ENCODE measurements at places on chromosomes 6 and 20. TPM values are rescaled to one million over a fixed set of nuclear protein-coding genes. Genes with fewer than 3 reads are reported as not detected.

- no peak overlapping the region for H3K4me3 ChIP-seq
- no peak overlapping the region for H3K27ac ChIP-seq
- H3K4me1 ChIP-seq, result peaks cover 60% of the 10 kb centered on the region
- no peak for DNase-seq
- no peaks in the 10 kb centered on the region for H3K27me3 ChIP-seq
These were observed 38.0 kb upstream of the FAM83D start for GRCh38 chr20:38888059-38888831.

GRCh38 chr6:151832710-151833109, 25.2 kb downstream of the ESR1 start:
- no peaks in the 10 kb centered on the region for H3K36me3 ChIP-seq
- H3K27ac ChIP-seq, result no peak overlapping the region
- no peak for DNase-seq
- no peaks in the 10 kb centered on the region for H3K4me1 ChIP-seq

GRCh38 chr6:158780988-158781691, 38.0 kb downstream of the EZR start:
- no peak overlapping the region for H3K27ac ChIP-seq
- no peak overlapping the region for H3K4me3 ChIP-seq
- H3K27me3 ChIP-seq, result no peaks in the 10 kb centered on the region

DNA sequence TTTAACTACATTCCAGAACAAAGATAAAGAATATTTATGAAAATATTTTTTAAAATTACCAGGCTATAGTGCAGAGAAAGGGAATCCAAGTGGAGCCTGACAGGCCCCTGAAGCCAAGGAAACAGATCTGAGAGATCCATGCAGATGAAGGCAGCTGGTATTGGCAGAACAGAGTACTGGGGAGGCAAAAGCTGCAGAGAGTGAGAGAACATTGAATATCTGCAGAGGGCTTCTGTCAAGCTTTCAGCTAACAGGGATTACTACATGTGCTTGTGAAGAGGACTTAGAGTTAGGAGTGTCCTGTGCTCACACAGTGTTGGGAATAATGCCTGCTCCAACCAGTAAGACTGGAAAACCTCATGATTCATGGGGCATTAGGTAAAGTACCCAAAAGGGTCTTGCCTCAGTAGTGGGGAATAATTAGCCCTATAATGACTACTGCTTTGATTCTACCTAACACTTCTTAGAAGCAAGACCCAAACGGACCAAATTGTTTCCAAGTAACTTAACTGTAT, 657.2 kb downstream of the DHX35 start:
- no peaks in the 10 kb centered on the region for H3K36me3 ChIP-seq
- no peaks in the 10 kb centered on the region for H3K4me1 ChIP-seq
- no peak overlapping the region for H3K4me3 ChIP-seq

DNA sequence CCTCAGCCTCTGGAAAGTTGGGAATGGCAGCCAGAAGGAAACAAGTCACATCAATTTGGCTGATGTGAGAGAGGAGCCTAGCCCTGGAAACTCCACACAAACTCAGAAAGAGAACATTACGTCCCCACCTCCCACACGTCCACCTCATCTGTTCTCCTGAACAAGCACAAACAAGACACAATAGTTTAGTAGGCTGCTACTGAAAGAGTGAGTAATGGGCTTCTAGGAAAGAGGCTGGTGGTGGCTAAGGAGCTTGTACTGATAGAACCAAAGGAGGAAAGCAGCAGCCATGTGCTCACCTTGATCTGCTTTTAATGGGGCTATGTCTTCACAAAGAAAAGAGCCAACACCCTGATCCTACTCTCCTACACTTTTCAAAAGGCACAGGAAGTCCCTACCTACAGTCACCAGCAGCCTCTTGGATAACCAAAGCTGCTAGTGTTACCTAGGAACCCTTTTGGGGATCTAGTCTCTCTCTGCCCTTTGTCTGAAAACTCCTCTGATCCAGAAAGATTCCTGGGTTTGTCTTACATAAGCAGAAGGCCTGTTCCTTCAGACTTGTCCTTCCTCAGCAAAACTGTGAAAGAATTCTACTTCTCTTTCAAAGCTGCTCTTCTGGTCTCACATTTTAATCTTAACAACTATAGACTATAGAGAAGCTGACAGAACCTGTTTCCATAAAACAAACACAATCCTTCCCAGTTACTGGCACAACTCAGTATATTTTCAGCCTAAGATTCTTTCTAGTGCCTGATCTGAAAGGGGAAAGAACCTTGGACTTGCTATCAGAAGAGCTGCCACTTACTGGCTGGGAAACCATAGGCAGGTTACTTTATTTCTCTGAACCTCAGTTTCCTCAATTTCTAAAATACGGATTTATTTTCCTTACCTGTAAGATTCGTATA, 3.1 kb downstream of the PLAGL2 start:
- peaks cover 25% of the 10 kb centered on the region for H3K36me3 ChIP-seq
- no peak for DNase-seq
- H3K4me1 ChIP-seq, result peaks cover 35% of the 10 kb centered on the region
- H3K27me3 ChIP-seq, result no peaks in the 10 kb centered on the region
- no peak overlapping the region for H3K4me3 ChIP-seq
- H3K27ac ChIP-seq, result peak overlapping the region; percentile 25

DNA sequence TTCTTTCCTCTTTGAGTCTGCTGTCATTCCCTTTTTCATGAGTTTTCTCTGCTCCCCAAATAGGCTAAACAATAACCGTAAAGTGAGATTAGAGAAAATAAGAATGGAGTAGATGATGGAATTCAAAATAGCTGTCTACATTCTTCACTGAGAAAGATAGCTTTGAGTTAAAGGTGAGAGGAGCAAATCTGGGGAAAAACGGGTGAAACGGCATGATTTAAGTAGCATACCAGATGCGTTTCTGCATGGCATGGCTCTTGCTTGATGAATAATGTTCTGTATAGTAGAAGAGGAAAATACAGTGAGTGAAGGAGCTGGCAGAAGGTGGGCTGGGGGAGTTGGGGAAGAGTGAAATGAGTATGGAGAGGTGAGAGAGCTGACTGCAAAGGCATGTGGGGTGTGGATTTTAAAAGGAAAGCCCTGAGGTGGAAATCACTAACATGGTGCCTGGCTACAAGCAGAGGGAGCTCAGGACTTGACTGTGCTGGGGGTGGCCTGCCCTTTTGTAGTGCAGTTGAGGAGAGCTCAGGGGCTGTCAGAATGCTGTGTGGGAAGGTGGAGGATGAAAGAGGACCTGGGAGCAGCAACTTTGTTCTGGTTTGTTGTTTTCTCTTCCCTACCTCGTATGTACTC, 8.8 kb downstream of the BICRAL start:
- peak overlapping the region; percentile 13 for H3K27ac ChIP-seq
- peaks cover 2% of the 10 kb centered on the region for H3K36me3 ChIP-seq
- H3K4me1 ChIP-seq, result peaks cover 40% of the 10 kb centered on the region
- no peak for DNase-seq
- no peaks in the 10 kb centered on the region for H3K27me3 ChIP-seq
- no peak overlapping the region for H3K4me3 ChIP-seq

DNA sequence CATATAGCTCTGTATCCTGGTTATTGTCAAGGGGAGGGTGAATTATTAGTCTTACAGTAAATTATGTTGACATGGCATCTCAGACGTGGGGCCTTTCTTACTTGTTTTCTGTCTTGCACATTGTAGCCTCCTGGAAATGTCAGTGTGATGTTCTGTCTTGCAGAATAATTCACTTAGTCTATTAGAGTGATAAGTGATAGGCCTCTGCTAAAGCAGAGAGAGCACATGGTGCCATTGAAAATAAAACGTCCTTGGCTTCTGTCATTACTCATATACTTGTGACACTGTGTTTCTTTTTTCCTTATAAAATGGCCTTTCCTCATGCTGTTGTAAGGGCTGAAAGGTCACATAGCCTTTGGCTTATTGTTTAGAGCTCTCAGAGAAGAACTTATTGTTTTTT, 531.0 kb downstream of the EPM2A start:
- no peak for DNase-seq
- H3K27ac ChIP-seq, result no peak overlapping the region
- H3K36me3 ChIP-seq, result no peaks in the 10 kb centered on the region
- no peaks in the 10 kb centered on the region for H3K27me3 ChIP-seq
- no peaks in the 10 kb centered on the region for H3K4me1 ChIP-seq
- no peak overlapping the region for H3K4me3 ChIP-seq

GRCh38 chr20:52130406-52130805, 61.2 kb downstream of the ZFP64 start:
- no peaks in the 10 kb centered on the region for H3K27me3 ChIP-seq
- no peaks in the 10 kb centered on the region for H3K36me3 ChIP-seq
- DNase-seq, result no peak
- H3K27ac ChIP-seq, result no peak overlapping the region
- no peak overlapping the region for H3K4me3 ChIP-seq
- H3K4me1 ChIP-seq, result no peaks in the 10 kb centered on the region

DNA sequence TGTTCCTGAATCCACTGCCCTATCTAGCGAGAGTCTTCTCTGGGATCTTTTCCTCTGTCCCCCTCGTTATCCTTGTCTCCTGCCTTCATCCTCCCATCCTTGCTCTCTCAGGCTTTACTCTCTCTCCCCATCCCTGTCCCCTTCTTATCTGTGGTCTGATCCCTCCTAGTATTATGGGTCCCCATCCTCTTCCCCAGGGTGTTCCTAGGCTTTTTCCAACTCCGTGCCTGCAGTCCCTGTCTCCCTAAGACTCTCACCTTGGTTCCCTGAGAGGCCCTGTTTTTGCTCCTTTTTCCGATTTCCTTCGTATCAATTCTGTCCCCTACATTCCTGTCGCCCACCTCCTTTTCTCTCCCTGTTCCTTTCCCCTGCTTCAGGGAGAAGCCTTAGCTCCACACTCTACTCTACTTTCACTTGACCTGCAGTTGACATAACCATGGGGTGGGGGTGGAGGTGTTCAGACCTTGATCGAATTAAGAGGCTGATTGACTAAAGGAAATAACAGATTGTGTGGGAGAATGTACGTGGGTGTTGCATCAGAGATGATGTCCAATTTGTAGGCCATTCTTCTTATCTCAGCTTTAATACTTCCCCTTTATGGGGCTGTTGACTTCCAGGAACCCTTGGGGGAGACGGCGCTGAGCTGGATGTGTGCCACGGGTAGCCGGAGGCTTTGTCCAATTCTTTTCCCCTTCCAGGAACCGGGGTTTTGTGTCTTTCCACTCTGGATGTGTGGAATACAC, 905 bp downstream of the PPARD start:
- peak overlapping the region; percentile 69 for H3K4me3 ChIP-seq
- peak; percentile 75 for DNase-seq
- no peaks in the 10 kb centered on the region for H3K27me3 ChIP-seq
- H3K36me3 ChIP-seq, result no peaks in the 10 kb centered on the region
- H3K4me1 ChIP-seq, result peaks cover 57% of the 10 kb centered on the region

DNA sequence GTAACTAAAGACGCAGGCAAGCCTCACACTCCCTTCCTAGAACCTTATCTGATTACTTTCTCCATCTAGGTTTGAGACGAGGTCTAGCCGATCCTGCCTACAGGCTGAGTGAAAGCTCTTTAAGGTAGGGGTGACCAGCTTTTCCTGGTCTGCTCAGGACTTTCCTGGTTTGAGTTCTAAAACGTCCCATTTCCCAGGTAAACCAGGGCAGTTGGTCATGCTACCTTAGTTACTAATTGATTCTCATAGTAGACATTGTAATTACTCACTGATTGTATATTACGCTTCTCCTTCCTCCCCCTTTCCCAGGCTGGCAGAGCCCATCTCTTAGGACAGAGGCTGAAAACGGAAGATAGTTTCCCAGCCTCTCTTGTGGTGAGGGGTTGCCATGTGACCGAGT, 27.9 kb upstream of the RSPO4 start:
- no peak for DNase-seq
- H3K4me1 ChIP-seq, result peaks cover 8% of the 10 kb centered on the region
- no peak overlapping the region for H3K4me3 ChIP-seq
- H3K27ac ChIP-seq, result no peak overlapping the region

- H3K27me3 ChIP-seq, result no peaks in the 10 kb centered on the region
- peak overlapping the region; percentile 92 for H3K27ac ChIP-seq
- DNase-seq, result peak; percentile 80
- H3K36me3 ChIP-seq, result no peaks in the 10 kb centered on the region
- peak overlapping the region; percentile 78 for H3K4me3 ChIP-seq
- peaks cover 47% of the 10 kb centered on the region for H3K4me1 ChIP-seq
These were observed 770 bp downstream of the KIF3B start for GRCh38 chr20:32278199-32278643.

DNA sequence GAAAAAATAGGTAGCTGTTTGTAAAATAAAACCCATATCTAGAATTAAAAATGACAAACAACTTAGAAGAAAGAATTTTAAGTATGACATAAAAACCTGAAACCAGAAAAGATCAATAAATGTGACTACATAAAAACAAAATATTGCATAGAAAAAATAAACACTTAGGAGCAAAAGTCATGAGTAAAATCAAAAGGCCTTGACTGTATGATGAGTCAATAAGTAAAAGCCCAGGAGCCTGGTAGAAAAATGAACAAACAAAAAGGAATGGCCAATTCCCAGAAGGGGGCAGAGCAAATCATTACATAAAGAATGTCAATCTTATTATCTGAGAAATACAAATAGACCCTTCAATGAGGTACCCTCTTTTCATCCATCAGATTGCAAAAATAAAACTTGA, 20.7 kb upstream of the ENPP1 start:
- no peaks in the 10 kb centered on the region for H3K36me3 ChIP-seq
- DNase-seq, result no peak
- H3K4me1 ChIP-seq, result no peaks in the 10 kb centered on the region

GRCh38 chr6:132734694-132735236, 20.9 kb upstream of the VNN1 start:
- no peak overlapping the region for H3K4me3 ChIP-seq
- H3K27me3 ChIP-seq, result no peaks in the 10 kb centered on the region
- H3K36me3 ChIP-seq, result no peaks in the 10 kb centered on the region
- no peak for DNase-seq
- no peak overlapping the region for H3K27ac ChIP-seq

GRCh38 chr6:27040244-27041042, 207.1 kb upstream of the PRSS16 start:
- H3K27ac ChIP-seq, result no peak overlapping the region
- H3K27me3 ChIP-seq, result peaks cover 2% of the 10 kb centered on the region
- no peaks in the 10 kb centered on the region for H3K4me1 ChIP-seq
- DNase-seq, result no peak
- no peaks in the 10 kb centered on the region for H3K36me3 ChIP-seq

The VSX1 gene
- not detected for total RNA-seq

The PCSK2 gene
- not detected for total RNA-seq

The STAU1 gene
- 42.9 TPM for total RNA-seq

The PSMA7 gene
- 140 TPM for total RNA-seq

The NT5E gene
- 24.8 TPM for total RNA-seq

The TFAP2D gene
- total RNA-seq, result not detected

The SMLR1 gene
- not detected for total RNA-seq

The C4A gene
- 11.1 TPM for total RNA-seq

The LHFPL5 gene
- not detected for total RNA-seq

The EPB41L1 gene
- 1.3 TPM for total RNA-seq

The OXT gene
- total RNA-seq, result 1.4 TPM

The SLC12A5 gene
- not detected for total RNA-seq
